LHCN-M2 (cell line): ENCODE measurements at places on chromosomes 12 and 14. TPM values are rescaled to one million over a fixed set of nuclear protein-coding genes. Genes with fewer than 3 reads are reported as not detected.

- no peak for DNase-seq
Observed at GRCh38 chr14:48771717-48772116, 814.5 kb downstream of the RPS29 start.

GRCh38 chr12:103879048-103879692 is 38.1 kb upstream of the NT5DC3 start:
- DNase-seq: no peak

DNA sequence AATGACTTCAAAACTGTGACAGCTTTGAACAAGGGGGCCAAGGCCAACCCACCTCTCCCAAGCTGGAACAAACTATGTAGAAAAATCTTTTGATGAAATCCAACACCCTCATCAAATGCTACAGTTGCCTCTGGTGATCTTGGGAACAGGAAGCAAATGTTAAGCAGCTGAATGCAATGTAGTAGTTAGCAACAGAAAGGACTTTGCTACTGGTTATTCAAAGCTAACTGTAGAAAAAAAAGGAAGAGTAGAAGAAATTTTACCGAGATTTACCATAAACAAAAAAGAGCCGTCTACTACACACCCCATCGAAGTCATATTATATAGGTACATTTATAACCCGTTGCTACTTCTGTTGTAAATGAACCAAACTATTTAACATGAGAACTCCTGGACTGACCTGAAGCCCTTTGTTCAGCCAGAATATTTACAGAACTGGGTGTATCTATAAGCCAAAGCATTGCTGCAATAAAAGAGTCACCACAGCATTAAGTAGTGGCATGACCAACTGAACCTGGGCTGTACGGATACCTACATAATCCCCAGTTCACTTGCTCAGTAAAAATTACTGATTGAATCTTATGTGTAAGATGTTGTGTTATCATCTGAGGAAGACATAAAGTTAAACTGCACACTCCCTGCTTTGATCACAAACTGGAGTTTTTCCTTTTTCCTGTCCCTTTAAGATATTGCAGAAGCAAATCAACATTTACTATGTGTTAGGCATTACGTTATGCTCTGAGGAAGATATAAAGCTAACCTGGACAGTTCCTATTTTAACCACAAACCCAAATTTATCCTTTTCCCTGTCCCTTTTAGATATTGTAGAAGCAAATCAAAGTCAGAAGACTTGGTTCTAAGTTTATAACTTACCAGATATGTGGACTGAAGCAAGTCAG is 25.1 kb downstream of the SYNJ2BP start:
- no peak for DNase-seq

DNA sequence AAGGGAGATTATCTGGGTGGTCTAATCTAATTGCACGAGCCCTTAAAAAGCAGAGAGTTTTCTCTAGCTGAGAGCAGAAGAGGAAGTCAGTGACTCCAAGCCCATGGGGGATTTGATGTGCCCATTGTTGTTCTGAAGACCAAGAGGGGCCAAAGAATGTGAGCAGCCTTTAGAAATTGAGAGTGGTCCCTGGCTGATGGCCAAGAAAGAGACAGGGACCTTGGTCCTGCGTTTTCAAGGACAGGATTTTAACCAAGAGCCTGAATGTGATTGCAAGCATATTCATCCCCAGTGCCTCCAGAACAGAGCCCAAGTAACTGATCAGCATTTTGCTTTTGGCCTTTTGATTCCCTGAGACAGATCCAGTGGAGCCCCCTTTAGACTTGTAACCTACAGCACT is 1353.9 kb downstream of the AACS start:
- no peak for DNase-seq

DNA sequence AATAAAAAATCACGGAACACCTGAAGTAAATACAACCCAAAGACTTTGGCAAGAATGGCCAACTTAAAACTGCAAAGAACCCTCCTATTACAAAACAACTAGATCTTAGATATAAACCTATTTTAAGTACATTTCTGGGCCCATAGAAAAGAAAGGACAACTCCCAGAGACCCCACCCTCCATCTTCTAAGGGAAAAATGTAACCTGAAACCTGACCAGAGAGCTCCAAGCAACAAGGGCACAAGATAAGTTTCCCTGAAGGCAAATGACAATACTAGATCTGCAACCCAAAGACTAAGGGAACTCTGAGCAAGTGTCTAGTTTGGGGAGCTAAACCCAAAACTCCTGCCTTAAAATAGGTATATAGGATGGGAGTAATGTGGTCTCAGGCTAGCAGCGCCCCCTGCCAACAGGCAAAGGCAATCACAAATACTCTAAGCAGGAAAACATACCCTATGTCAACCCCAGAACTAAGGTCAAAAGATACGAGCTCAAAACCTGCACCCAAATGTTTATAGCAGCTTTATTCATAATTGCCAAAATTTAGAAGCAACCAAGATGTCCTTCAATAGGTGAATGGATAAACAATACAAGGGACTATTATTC is 218.9 kb downstream of the ITPR2 start:
- DNase-seq: peak; percentile 15

DNA sequence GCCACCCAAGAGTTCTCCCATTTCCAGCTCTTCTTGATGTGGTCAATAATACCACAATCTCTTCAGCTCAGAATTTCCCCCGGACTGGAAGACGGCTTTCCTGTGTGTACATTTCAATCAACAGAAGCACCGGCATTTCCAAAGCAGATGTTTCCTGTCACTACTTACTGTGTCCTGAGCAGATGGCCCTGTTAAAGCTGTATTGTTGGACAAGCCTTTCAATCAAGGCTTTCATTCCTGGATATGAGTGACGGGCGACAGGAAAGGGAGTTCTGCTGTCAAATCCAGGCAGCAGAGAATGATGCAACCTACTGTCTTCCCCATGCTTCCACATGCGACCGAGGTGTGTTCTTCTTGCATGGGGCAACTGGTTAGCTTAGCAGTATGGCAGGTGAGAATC is 76.4 kb upstream of the CCDC60 start:
- no peak for DNase-seq

GRCh38 chr12:14260011-14260993 is 105.2 kb upstream of the ATF7IP start:
- peak; percentile 93 for DNase-seq

DNA sequence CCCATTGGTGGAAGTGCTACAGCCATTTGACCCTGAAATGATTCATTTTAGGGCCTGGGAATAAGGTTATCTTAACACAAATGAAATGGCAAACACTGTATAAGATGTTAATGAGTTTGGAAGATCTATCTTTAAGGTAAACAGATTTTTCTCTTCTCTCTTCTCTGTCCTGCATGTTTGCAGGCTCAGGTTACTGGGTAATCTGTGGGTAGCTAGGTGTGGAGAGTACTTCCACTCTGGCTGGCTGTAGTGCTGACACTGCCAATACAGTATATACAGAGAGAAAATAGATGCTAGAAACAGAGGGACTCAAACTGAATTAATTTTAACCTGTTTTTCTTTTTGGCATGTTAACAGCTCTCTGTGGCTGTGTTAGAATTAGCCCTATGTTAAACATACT is 84.6 kb downstream of the SLC38A6 start:
- DNase-seq: no peak

- no peak for DNase-seq
Observed at GRCh38 chr12:31872831-31873604, 86.2 kb upstream of the RESF1 start.

KIF26A gene
- total RNA-seq: under 0.01 TPM in 1 of 2 replicates, not detected in the other

RITA1 gene
- total RNA-seq: 34.2 and 38.0 TPM in 2 replicates

SYNE2 gene
- 11.8 and 14.8 TPM in 2 replicates for total RNA-seq

CMKLR1 gene
- total RNA-seq: 15.4 and 17.1 TPM in 2 replicates

CMA1 gene
- total RNA-seq: not detected in 2 replicates

GALC gene
- total RNA-seq: 22.2 and 23.4 TPM in 2 replicates
